ENCODE measurements at places on chromosomes 5 and 9. TPM values are rescaled to one million over a fixed set of nuclear protein-coding genes. Genes with fewer than 3 reads are reported as not detected.

GFI1B gene
- not detected for total RNA-seq

PDLIM7 gene
- 30.1 TPM for total RNA-seq

OR13F1 gene
- total RNA-seq, result not detected

ANKRD55 gene
- total RNA-seq, result 1.2 TPM

FAM153A gene
- not detected for total RNA-seq

PIP5KL1 gene
- total RNA-seq, result 0.60 TPM

MYMK gene
- total RNA-seq, result not detected

LECT2 gene
- total RNA-seq, result not detected

ENC1 gene
- total RNA-seq, result 29.9 TPM

PCSK1 gene
- under 0.01 TPM for total RNA-seq

PHF24 gene
- total RNA-seq, result not detected

GALT gene
- total RNA-seq, result 27.0 TPM

TBC1D2 gene
- total RNA-seq, result 0.99 TPM

PRRX2 gene
- total RNA-seq, result 0.44 TPM

TSLP gene
- total RNA-seq, result not detected

RFESD gene
- total RNA-seq, result 1.6 TPM

SHC3 gene
- total RNA-seq, result 0.22 TPM

QRFP gene
- not detected for total RNA-seq

CBY3 gene
- total RNA-seq, result not detected

GPX3 gene
- total RNA-seq, result 6.3 TPM

SLC4A9 gene
- total RNA-seq, result not detected

SLC46A2 gene
- total RNA-seq, result not detected

DDX4 gene
- not detected for total RNA-seq

INSL4 gene
- not detected for total RNA-seq

LRRTM2 gene
- 0.40 TPM for total RNA-seq

CAMK4 gene
- 0.44 TPM for total RNA-seq
